Activated naive CD4-positive, alpha-beta T cell treated with anti-CD3 and anti-CD28 coated beads, Interleukin-2, amount 50 U/mL, for 72 hours (primary cell): ENCODE measurements at places on chromosomes 1 and 21. TPM values are rescaled to one million over a fixed set of nuclear protein-coding genes. Genes with fewer than 3 reads are reported as not detected.

ELAVL4 gene
- not detected for total RNA-seq

MFSD2A gene
- 2.6 TPM for total RNA-seq

TIAM1 gene
- total RNA-seq = 43.7 TPM

CD1C gene
- total RNA-seq = 0.46 TPM

IL20 gene
- total RNA-seq = not detected

DIPK1A gene
- total RNA-seq = 8.0 TPM

CYP4A22 gene
- not detected for total RNA-seq

ITLN2 gene
- not detected for total RNA-seq

MOV10 gene
- 122 TPM for total RNA-seq

CFAP126 gene
- total RNA-seq = not detected

ZNF281 gene
- 19.2 TPM for total RNA-seq

PRELP gene
- not detected for total RNA-seq

MINDY1 gene
- total RNA-seq = 23.3 TPM

L1TD1 gene
- total RNA-seq = 0.08 TPM

SPRR2E gene
- total RNA-seq = not detected

FCRLB gene
- not detected for total RNA-seq

HEYL gene
- total RNA-seq = not detected

KLHDC7A gene
- not detected for total RNA-seq

GPA33 gene
- 0.20 TPM for total RNA-seq

CYYR1 gene
- total RNA-seq = not detected

NIBAN1 gene
- 3.4 TPM for total RNA-seq

ADAMTS4 gene
- 2.7 TPM for total RNA-seq

HES3 gene
- total RNA-seq = not detected

TSPEAR gene
- not detected for total RNA-seq
